Left ventricle myocardium inferior (tissue), 1 donor: ENCODE measurements at places on chromosomes 1 and 21. TPM values are rescaled to one million over a fixed set of nuclear protein-coding genes. Genes with fewer than 3 reads are reported as not detected.

GRCh38 chr1:232562855-232563510, 67.0 kb downstream of the SIPA1L2 start:
- no peak for DNase-seq

GRCh38 chr1:171611306-171611705, 10.7 kb upstream of the MYOCOS start:
- no peak for DNase-seq

- no peak for DNase-seq
Measured at GRCh38 chr1:198619375-198620140, 19.3 kb upstream of the PTPRC start.

GRCh38 chr1:19960591-19960990, 18.8 kb downstream of the PLA2G2A start:
- DNase-seq = no peak

DNA sequence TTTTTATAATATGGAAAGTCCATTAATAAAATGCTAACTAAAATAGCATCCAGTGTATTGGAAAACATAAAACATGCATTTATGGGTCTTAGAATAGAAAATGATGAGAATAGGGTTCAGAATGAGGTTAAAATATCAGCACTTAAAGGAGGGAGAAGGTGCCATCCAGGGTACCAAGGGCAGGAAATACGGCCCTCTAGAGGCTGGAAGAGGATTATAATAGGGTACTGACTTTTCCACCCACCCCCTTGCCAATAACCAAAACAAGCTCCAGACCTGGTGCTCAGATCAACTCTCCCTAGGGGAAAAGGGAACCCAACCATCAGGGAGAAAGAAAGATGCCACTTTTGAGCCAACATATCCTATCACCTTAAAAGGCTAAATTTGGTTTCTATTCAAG, 26.7 kb downstream of the ASTN1 start:
- DNase-seq = no peak

The PTGS2 gene
- 0.85 TPM for total RNA-seq
